ENCODE measurements at places on chromosomes 12 and 14.

GRCh38 chr12:10718279-10718821 lies 4.8 kb downstream of the YBX3 start:
- peak; percentile 23 for DNase-seq

DNA sequence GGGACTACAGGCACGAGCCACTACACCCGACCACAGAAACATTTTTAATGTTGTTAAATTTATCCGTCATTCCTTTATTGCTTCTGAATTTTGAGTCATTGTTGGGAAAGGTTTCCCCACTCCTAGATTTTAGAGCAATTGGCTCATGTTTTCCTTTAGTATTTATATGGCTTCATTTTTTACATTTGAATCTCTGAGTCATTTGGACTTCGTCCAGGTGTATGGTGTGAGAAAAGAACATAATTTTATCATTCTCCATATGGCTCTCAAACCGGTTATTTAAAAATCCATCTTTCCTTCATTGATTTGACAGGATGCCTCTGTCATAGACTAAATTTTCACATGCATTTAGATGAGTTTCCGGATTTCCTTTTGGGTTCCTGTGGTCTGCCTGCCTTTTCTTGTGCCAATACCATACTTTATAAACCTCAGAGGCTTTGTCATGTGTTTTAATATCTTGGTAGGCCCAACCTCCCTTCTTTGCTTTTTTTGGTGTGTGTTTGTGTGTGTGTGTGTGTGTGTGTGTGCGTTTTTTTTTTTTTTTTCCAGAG lies 30.9 kb downstream of the LRTM2 start:
- DNase-seq: no peak

DNA sequence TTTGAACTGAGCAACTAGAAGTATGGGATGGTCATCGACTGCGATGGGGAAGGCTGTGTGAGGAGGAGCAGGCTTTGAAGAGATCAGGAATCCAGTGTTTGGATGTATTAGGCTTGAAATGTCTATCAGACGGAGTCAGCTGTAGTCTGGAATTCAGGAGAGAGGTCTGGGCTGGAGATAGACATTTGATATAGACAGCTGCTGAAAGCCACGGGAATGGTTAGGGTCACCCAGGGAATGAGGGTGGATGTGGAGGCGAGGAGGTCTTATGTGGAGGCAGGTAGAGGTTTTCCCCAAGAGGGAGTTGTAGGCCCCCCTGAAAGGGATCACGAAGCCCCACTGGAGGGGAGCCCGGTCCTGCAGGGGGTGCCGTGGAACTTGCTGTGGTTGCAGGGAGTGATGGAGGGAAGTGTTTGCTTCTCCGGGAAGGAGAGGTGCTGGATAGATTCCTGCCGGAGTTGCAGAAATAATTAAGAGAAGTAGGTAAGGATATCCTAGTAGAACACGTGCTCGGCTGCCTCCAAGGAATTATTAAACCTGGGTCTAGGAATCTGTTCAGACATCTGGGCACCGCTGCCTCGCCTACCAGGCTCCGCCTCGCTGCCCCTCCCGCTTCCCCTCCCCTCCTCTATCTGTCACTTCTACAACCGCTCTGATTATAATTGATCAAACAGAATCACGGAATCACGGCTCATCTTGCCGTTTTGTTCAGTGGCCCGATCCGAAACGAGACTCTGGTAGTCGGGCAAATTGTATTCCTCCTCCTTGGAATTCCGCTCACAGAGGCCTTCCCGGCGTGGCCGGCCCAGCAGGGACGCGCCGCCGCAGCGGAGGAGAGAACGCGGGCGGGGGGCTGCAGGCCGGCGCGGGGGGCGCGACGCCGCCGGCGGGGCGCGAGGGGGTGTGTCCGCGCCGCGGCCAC lies 826 bp upstream of the CACNA1C start:
- DNase-seq: no peak

- no peak for DNase-seq
Measured at GRCh38 chr14:68306934-68307789, 485.7 kb downstream of the ZFP36L1 start.

- no peak for DNase-seq
Measured at GRCh38 chr12:94421868-94422740, 37.6 kb downstream of the CEP83 start.

DNA sequence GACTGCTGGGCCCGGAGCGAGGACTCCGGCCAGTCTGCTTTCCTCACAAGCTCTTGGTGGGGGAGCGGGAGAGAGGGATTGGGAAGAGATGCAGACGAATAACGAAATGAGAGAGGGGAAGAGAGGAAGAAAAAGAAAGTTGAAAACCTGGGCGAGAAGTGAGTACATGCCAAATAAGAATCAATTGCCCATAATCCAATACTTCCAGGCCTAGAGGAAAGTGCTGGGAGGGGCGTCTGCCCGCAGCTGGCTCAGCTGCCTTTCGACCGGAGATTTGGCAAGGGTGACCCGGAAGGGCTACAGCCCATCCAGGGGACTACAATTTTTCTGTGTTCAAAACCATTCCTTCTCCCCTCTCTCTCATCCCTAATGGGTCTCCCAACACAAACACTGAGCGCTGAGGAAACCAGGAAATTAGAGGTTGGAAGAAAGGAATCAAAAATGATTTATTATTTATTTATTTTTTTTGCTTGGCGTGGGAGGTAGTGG lies 4.9 kb downstream of the NKX2-1 start:
- DNase-seq: no peak

DNA sequence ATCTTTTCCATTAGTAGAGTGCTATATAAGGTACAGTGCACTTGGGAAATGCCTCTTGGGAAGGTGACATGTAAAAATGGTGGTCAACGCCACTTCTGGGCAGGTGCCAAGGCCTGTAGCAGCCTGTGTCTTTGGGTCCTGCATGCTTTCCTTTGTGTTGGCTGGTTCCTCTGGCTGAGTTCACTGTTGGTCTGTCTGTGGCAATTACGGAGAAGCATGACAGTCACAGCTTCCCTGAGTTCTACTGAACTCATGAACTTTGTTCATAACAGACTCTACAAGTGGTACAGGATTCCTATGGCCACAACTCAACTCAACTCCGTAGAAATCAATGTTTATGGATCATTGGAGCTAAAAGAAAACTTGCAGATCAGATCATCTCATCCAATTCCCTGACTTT lies 98.0 kb downstream of the CACNA1C start:
- no peak for DNase-seq

DNA sequence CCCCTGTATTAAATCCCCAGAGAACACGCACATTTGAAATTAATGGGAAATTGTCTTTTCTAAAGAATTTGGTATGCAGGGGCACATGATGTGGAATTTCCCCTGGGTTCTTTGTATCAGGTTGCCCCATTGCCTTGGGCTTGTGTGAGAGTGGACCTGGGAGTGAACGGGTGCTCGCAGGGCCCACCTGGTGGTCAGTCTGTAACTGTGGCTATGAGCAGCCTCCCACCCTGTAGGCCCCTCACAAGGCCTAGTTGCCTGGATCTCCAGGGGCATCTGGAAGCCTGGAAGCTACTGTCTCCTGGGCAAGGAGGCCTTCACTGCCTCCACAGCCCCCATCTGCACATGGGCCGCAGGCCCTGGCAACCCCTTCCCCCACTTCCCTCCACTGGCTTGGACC lies 96.7 kb downstream of the SLC25A47 start:
- DNase-seq: no peak

- DNase-seq: no peak
Measured at GRCh38 chr14:95269493-95269892, 50.2 kb downstream of the CLMN start.

DNA sequence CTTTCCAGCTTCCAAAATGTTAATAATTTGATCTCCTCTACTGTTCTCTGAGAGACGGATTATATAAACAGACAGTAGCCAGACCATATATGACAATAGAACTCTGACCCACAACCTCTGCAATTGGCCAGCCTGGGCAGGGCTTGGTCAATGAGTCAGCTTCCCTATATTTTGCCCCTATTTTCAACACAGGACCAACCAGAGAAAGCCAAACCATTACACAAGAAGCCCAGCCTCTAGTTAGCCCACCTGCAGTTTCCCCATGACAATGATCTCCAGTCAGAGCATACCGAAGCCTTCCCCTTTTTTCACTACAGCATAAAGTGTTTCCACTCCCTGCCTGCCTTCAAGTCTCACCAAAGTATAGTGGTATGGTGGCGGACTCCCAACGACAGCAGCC lies 7.6 kb upstream of the EXD2 start:
- DNase-seq: peak; percentile 90

DNA sequence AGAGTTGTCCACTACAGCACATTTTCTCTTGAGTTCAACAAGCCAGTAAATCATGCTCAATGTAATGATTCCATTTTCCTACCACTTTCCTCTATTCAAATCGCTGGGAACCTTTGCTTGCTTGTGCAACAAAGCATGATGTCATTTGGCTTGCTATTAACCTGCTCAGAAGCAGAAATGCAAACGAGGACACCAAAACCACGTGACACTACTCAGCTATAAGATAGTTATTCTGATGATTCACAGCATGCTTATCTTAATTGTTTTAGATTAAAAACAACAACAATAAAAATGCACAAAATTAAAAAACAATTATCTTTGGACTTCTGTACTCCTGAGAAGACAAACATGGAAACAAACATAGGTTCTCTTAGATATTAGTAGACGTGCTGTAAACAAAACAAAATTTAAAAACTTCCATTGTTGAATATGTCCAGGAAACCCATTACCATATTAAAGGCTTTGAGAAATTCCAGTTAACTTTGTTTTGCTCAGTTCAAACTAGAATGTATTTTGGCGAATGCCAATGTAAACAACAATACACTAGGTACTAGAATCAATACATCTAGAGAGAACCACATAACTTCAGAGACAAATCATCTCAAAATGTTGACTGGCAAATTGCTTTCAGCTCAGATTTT lies 77.5 kb upstream of the KRAS start:
- peak; percentile 51 for DNase-seq

DNA sequence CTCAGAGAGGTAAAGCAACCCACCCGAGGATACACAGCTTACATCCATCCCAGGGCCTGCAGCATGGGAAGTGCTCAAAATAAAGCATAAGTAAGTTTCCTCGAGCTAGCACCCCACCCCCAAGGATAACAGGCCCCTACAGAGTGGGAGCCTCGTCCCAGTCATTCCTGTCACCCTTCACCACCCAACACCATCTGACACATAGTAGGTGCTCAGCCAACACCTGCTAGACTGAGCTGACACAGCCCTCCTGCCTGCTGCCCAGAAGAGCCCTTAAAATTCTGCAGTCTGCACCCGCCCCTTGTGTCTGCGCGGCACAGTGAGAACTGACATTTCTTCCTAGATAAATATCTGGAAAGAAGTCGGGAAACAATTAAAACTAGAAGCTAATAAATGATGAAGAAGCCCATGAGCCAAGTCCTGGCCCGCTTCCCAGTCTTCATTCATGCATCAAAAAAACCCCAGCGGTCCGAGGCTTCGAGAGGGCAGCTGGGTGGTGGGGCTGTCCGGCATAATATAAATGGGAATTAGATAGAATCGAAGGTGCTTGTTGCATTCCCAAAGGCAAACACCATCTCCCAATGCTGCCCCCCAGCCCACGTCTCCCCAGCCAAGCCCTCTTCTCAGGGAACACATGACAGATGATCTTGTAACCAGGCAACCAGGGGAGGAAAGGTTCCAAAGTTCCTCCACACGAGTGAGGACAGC lies 76.2 kb downstream of the BCL11B start:
- DNase-seq: no peak

DNA sequence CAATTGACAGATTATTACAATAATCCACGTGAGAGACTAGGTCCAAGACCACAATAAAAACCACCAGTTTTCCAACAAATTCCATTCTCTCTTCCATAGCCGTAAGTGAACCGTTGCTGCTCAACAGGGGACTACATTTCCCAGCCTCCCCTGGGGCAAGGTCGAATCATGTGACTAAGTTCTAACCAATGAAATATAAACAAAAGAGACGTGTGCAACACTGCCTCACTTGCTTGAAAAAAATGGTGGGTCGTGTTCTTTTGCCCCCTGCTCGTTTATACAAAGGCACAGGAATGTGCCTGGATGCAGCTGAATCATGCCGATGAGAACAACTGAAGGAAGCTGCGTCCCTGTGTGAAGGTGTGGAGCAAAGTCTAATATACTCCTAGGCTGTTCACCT lies 51.1 kb downstream of the HSPB8 start:
- no peak for DNase-seq

DNA sequence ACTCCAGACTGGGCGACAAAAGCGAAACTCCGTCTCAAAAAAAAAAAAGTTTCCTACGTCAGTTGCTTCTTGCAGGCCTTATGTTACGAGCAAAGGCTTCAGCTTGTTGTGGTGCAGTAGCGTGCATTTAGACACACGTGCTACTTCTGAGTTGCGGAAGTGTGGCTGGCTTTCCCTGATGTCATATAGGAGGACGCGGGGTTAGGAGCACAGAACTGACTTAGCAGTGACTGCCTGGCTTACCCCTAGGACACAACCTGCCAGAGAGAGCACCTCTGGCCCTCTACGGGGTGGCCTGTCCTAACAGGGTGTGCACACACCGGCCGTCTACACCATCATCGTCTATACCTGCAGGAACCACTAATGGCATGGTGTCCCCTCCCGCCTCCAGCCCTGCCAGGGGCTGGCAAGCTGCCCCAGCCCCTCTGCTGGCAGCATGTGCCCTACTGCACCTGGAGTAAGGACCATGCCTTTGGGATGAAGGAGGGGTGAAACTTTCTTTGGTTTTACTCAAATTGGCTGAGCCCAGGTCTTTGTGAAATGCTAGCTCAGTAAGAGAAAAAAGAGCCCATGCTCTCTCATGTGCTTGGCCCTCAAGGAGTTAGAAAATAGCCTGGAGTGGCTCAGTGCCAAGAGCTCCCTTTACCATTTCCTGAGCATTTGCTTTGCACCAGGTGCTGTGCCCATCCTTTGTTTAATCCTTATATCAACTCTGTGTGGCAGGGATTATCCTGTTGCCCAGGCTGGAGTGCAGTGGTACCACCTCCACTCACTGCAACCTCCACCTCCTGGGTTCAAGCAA lies 1.7 kb upstream of the GPR68 start:
- DNase-seq: no peak

- DNase-seq: no peak
Measured at GRCh38 chr12:6850796-6851152, 312 bp downstream of the CDCA3 start.

GRCh38 chr12:50580436-50580835 lies 75.7 kb downstream of the DIP2B start:
- no peak for DNase-seq

DNA sequence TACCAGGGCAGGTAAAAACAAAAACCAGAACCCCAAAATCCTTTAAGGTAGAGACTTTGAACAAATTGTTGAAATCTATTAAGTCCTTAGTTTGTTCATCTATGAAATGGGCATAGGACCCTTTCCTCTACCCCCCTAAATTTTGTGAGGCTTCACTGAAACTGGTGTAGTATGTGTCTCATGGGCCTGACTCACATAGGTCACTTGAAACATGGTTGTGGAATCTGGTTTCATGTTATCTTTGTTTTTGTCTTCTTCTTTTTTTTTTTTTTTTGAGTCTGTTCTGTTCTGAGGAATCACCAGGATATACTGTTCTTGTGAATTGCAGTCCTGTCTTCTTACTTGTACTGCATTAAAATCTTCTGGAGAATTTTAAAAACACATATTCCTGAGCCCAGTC lies 202.2 kb downstream of the KTN1 start:
- DNase-seq: no peak

DNA sequence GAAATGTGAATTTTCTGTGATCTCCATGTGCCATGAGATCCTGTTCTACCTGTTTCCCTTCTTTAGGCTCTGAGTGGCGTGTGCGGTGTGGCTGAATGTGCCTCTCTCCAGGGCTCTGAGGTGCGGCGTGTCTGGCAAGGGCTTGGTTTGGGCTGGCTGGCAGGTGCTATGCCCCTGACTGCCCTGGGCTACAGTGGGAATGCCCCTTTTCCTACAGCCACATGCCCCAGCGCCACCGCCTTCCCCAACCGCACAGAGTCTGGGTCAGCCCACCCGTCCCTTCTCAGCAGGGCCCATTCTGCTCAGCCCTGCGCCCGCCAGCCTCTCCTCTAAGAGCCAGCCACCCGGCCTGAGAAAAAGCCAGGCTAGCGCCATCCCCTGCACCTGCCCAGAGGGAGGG lies 24.7 kb downstream of the BTBD6 start:
- no peak for DNase-seq

Data from inflammatory macrophage treated with lipopolysaccharide for 1 hour (primary cell).